ENCODE measurements at places on chromosomes 13 and 19.
A peak's percentile ranks its signal among the peaks of the same experiment; 100 is the strongest.

- DNase-seq: no peak
These were observed 9.4 kb upstream of the SLC7A9 start for GRCh38 chr19:32878988-32879387.

GRCh38 chr19:14536926-14537692 is 7.7 kb downstream of the TECR start:
- peak; percentile 34 for DNase-seq

DNA sequence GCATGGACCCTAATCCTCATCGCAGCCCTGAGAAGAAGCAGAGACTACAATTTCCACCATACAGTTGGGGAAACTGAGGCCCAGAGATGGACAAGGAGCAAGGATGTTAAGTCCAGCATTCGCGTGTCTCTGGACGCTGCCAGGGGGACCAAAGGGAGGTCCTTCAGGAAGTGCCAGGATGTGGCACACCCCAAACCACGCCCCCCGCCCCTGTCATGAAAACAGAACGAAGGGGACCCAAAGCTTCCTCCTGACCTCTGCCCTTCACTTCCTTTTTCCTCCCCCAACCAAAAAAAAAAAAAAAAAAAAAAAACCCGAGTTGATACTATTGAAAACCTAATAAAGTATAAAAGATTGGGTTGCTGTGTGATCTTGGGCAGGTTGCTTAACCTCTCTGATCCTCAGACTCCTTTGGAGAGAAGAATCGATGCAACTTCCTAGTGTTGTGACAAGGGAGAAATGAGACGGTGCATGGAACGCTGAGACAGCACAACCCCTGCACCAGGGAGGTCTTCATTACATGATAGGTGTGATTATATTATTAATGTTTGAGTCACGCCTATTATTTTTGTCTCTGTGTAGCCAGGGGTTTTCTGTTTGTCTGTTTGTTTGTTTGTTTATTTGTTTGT is 2.7 kb upstream of the ZBTB7A start:
- DNase-seq: no peak

DNA sequence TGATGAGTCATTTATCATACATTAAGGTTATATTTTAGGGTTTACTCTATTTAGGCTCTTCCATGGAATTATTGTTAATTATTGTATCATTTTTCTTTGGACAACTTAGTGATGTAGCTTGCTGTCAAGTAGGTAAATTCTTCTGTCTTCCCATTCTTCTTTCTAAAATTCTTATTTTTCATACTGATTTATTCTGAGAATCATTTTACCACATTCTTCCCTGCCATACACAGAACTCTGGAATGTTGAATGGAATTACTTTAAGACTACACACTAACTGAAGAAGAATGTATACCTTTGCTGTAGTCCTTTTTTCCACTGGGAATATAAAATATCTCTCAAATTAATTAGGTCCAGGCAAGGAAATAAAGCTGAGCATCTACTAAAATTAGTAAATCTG is 24.5 kb upstream of the SLC7A1 start:
- peak; percentile 82 for DNase-seq

GRCh38 chr13:44920013-44920412 is 69.3 kb downstream of the NUFIP1 start:
- no peak for DNase-seq

DNA sequence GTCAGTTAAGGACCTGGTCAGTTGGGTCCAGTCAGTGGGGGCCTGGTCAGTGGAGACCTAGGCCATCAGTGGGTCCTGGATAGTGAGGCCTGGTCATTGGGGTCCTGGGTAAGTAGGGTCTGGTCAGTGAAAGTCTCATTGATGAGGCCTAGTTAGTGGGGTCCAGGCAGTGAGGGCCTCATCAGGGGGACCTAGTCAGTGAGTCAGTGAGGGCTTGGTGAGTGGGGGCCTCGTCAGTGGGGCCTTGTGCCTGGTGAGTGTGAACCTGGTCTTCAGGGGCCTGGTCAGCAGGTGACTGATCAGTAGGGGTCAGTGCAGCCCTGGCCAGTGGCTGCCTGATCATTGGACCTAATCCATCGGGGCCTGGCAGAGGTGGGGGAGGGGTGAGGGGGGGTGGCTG is 42.6 kb upstream of the TPM4 start:
- DNase-seq: no peak

DNA sequence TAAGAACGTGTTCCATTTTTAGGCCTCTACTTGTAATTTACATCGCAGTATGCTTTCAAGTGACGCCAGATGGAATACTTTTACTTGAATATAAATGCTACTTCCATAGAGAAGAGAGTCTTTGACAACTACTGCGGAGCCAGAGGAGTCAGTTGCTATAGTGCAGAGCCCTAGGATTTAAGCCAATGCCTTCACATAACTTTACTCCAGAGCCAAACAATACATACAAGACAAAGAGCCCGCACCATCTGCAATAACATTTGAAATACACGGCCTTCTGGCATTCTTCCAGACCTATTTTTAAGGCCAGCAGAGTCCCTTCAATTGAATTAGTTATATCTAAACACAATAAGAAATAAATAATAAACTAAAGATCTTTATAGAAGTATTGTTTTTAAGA is 59.4 kb downstream of the XPO4 start:
- DNase-seq: peak; percentile 25

- DNase-seq: peak; percentile 84
These were observed 1.7 kb upstream of the PTGER1 start for GRCh38 chr19:14476673-14477401.

DNA sequence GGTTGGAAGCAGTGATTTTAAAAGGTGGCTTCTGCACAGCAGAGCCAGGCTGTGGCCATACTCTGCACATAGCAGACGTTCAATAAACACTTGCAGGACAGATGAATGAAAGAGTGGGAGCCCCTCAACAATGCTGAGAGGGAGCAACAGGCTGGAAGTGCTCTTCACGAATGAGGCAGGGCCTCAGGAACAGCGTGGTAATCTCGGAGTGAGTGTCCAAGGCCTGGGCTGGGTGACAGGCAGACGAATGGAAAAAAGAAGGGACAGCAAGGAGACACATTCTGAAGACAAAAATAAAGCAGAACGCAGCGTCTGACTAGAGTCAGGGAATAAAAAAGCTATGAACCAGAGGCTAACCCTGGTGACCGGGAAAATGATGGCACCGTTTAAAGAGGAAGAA is 11.1 kb downstream of the GJA3 start:
- DNase-seq: no peak

DNA sequence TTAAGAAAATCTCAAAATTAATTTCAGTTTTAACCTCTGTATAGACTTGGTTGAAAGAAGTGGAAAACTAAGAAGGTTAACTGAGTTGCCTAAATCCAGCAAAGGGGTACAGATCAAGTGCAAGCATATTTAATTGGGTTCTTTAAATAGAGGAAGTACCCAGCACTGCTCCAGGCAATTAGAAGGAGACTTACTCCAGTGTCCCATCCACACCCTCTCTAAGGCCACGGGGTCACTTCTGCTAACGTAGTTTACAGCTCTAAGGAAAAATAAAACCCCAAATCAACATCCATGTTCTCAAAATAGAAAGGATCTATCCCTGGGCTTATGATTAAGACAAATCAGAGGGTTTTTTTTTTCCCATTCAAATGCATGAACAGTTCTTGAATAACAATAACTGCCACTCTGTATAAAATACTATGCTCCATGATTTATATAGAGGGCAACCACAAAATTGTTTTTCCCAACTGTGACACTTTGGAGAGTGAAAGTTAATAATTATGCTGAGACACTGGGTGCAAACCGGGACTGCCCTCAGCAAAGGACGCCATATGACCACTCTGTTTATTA is 4.6 kb downstream of the FRY start:
- DNase-seq: no peak

GRCh38 chr13:74919914-74920313 is 562.1 kb downstream of the TBC1D4 start:
- no peak for DNase-seq

DNA sequence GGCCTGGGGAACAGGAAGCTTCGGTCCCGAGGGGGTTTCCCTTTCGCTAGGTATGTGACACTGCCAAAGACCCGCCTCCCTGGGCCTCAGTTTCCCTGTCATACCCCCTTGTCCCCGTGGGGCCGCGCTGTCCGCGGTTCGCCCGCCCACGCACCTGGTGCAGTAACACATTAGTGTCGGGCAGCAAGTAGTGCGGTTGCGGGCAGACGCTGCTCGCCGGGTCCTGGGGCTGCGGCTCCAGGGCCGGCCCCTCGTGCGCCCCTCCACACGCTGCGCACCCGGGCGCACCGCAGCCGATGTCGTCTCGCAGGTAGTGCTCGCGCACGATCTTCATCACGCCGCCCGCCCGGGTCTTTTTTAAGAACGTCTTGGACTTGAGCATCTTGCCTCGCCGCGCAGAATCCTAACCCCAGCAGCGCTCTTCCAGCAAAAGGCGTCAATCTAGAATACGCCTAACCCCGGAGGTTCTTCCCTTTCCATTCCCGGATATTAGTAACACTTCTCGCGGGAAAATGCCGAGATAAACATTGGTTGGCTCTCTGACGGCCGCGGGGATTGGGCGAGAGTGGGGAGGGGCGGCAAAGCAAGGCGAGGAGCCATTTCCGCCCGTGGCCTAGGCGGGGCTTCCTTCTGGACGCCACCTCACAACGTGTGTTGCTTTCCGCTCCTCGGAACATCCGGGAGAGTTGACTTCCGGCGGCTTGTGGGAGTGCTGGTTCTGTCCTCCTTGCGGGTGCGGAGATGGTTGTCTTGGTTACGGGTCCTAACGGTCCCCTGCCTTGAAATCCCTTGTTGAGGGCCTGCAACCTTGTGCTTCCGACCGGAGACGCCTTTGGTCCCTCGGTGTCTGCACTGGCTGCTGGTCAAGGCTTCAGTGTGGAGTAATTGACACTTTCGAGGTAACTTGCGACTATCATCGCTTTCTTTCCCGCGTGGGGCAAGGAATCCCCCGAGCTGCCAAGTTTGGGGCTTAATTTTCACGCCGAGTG is at the start of the genes DIS3 and PIBF1:
Gene DIS3, minus strand, starts transcription at position 450 of the 989 bp plus-strand sequence. Its CDS starts 68 bp downstream, at position 382.
Gene PIBF1, plus strand, starts transcription at position 683 of the 989 bp plus-strand sequence. CDS start 1,337 bp downstream, outside the sequence.
- DNase-seq: peak; percentile 98

GRCh38 chr13:59702269-59702668 is 461.5 kb downstream of the DIAPH3 start:
- DNase-seq: no peak

GRCh38 chr19:38769635-38770211 is 3.6 kb downstream of the LGALS7 start:
- DNase-seq: peak; percentile 61

- DNase-seq: peak; percentile 59
These were observed 357.3 kb downstream of the KLF5 start for GRCh38 chr13:73416093-73416492.

- DNase-seq: no peak
These were observed 17.5 kb downstream of the BORA start for GRCh38 chr13:72745260-72745659.

DNA sequence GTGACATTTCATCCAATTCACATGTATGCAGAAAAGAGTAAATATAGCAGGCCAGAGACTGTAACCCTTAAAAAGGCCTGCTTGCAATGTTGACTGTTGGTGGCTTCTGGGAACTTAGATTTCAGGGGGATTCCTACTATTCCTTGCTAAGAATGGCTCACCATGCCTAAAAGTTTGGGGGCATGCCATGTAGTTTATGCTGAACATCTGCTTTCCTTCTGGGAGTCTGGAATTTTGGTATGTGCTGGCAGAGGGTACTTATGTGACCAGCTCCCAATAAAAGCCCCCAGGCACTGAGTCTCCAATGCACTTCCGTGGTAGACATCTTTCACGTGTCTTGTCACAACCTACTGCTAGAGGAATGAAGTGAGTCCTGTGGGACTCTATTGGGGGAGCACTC is 88.4 kb upstream of the PCDH8 start:
- DNase-seq: no peak

- DNase-seq: peak; percentile 38
These were observed 787.7 kb downstream of the UQCRFS1 start for GRCh38 chr19:28425046-28425931.

DNA sequence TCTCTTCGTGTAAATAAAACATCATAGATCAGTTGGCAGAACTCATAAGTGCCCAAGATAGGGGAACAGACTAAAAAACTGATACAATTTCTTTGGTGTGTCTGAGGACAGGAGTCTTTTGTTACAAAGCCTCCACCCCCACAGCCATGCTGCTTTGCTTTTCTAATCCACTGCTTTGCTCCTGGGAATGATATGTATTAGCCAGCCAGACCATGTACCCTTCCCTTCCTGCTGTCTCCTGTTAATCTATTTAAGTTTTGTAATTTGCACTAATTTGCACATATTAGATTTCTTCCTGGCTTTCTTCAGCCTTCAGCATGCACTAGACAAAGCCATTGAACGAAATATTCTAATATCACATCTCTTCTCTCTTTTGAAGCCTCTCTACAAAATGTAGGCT is 130.5 kb downstream of the MAB21L1 start:
- no peak for DNase-seq

DNA sequence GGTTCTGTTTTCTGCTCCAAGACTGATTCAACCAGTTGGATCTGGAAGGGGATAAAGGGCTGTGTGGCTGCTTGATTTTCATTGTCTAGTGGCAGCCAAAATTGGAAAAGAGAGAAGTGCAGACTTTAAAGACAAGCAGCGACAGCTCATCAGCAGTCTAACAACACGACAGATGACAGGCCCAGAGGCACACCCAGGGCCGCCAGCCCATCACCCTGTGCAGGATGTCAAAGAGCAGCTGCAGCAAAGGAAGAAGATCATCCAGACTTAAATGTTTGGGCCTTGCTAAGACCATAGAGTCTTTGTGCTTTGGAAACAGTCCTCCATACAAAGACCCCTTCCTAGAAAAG is 421.0 kb upstream of the KLF12 start:
- DNase-seq: no peak

DNA sequence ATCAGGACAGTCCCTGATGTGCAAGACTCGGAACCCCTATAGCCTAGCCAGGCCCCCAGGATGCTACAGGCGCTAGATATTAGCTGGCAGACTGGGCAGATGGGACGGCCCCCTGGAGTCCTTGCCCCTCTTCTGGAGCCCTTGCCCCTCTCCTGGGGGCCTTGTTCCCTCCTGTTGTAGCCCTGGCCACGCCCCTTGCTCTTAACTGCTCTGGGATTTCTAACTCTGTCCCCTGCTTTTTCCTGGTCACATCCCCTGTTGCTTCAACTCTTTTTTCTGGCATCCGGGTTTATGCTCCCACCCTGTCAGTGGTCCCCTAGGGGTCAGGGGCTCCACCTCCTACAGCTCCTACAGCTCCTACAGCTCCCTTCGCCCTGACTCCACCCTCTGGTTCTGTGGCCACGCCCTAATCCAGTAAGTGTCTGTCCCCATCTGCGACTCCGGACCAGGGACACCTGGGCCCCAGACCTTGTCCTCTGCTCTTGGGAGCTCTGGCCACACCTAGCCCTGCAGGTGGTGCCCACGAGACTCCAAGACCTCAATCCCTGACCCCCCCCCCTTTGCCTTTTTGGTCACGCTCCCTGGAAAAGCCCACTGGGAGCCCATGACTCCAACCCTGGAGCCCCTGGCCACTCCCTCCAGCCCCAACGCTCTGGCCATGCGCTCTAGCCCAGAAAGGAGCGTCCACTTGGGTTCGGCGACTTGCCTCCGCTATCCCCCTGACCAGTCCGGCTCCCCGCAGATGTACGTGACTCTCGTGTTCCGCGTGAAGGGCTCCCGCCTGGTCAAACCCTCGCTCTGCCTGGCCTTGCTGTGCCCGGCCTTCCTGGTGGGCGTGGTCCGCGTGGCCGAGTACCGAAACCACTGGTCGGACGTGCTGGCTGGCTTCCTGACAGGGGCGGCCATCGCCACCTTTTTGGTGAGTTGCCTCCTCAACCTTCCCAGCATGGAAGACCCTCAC is 6.8 kb downstream of the PLPPR2 start:
- no peak for DNase-seq

GRCh38 chr19:33706631-33707030 is 84.9 kb downstream of the CHST8 start:
- DNase-seq: no peak
